ENCODE measurements at places on chromosomes 7 and 10.

DNA sequence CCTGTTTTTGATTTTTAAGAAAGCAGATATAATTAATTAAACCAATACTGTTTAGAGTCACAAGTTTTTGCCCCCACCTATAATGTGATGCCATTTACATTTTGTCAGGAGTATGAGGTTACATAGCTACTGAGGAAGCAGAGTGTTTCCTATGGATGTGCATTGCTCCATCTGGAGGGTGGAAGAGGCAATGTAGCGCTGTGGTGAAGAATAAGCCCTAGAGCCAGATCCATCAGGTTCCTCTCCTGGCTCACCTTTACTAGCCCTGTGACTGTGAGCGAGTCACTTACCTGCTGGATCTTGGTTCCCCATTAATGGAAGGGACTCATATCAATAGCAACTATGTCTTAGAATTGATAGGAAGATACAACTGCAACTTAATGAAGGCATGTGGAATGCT, 216.0 kb downstream of the GPAM start:
- DNase-seq, result no peak

DNA sequence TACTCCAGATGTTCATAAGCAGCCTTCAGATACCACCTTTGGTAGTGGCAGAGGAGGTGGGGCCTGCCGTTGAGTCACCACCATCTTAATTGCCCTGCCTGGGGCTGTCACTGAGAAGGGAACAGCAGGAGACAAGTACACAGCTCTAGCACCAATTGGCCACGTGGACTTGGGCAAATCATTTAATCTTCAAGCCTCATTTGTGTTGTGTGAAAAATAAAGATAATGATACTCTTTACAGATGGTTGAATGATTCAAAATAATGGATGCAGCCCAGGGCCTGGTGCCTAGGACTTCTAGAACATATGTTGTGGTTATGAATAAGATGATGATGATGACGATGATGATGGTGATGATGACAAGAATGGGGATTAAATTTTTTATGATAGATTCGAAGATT, 111.9 kb upstream of the ADAM12 start:
- DNase-seq, result no peak

- DNase-seq, result no peak
Observed at GRCh38 chr7:118183428-118183785, 557 bp upstream of the LSM8 start.

DNA sequence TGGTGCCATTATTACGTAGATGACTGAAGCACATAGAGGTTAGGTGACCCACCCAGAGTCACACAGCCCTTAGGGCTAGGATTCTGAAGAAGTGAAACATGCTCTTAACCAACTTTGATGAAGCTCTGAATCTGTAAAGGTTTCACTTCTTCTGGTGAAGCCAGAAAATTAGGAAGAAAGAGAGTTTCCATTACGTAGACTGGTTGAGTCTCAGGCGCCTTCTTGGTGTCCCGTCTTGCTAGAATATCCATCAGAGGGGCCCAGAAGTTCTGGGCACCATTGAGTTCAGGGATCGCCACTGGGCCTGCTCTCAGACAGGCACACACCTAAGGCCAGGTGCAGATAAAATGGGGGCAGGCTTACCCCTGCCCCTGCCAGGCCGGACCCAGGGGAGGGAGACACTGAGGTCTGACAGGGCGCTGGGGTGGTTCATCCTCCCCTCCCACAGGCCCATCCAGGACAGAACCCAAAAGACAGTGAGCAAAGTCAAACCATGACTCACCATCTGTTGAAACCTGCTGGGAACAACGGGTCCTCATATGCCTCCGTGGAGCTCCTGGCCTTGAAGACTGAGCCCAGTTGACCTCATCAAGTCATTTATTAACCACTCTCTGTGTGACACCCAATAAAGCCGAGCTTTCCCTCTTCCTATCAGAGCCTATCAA, 33.2 kb downstream of the DRGX start:
- DNase-seq, result no peak

DNA sequence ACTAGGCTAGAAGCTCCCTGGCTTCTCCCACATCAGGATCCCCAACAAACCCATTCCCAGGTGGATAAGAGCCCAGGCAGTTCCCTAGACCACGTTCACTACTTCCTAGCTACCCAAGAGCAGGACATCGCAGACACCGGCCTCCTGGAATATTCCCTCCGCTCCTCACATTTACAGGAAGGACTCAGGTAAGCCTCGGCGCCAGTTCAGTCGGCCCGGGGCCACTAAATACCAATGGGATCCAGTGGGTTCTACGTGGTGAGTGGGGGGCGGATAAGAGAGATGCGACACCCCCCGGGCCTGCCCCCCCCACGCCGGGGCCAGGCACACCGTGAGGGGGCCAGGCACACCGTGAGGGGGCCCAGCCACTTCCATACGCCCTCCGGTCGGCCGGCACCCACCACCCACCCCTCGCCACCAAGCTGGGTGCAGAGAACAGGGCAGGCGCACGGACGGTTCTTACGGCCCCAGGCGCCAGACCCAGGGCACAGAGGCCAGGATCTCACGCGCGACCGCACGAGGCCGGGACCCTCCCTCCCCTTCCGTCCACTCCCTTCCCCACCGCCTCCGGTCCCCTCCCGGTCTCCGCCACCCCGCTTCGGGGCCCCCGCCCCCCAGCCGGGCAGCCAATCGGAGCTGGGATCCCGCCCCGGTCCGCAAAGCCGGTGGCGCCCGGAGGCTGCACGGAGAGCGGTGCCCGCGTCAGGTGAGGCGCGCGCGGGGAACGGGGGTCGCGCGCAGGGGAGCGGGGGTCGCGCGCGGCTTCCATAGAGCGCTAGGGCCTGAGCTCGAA, at the start of gene BLVRA:
BLVRA (plus strand) TSS at position 652 of the 793 bp plus-strand sequence. CDS start 12,479 bp downstream, outside the sequence.
- peak; percentile 3 for DNase-seq

DNA sequence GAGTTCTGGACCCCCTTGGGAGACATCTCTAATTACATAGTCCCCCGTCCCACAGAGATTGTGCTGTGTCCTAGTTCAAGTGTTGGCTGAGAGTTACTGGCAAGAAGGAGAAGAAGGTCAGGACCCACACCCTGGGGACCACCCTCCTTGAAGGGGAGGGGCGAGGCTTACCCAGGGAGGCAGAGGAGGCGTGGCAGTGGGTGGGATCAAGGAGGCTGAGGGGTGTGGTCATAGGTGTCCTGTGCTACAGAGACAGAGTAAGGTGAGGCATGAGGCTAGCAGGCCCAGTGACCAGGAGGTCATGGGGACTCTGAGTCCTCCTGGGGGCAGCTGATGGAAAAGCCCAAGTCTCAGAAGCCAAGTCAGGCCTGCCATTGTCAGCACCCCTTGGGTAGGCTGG, 29.4 kb upstream of the ADCYAP1R1 start:
- no peak for DNase-seq

DNA sequence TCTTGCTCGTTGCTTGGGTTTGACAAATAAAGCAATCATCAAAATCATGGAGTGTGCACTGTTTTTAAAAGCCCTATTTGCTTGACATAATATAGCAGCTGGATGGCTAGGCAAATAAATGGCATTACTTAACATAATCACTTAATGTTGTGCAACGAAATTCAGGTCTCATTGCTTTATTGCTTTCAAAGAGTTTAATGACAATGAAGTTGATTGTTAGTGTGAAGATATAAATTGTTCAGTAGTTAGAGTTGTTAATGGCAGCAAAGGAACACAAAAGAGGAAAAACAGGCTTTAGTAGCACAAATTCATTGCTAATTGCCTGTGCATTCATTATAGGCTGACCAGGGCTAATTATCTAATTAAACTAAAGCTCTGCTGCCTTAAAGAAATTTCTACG, 7.6 kb upstream of the ADO start:
- DNase-seq, result no peak

GRCh38 chr10:118214776-118215175, 127.3 kb downstream of the FAM204A start:
- DNase-seq, result no peak

GRCh38 chr10:71581376-71581775, 138.2 kb downstream of the C10orf105 start:
- DNase-seq, result peak; percentile 82

- no peak for DNase-seq
Observed at GRCh38 chr7:106022193-106022821, 59.2 kb downstream of the CDHR3 start.

GRCh38 chr7:7641129-7641663, 644 bp downstream of the UMAD1 start:
- no peak for DNase-seq

- no peak for DNase-seq
Observed at GRCh38 chr7:71746006-71746405, 614.1 kb downstream of the GALNT17 start.

GRCh38 chr10:99368646-99369045, 39.5 kb downstream of the CNNM1 start:
- no peak for DNase-seq

GRCh38 chr10:117221156-117221711, 19.7 kb upstream of the SLC18A2 start:
- no peak for DNase-seq

DNA sequence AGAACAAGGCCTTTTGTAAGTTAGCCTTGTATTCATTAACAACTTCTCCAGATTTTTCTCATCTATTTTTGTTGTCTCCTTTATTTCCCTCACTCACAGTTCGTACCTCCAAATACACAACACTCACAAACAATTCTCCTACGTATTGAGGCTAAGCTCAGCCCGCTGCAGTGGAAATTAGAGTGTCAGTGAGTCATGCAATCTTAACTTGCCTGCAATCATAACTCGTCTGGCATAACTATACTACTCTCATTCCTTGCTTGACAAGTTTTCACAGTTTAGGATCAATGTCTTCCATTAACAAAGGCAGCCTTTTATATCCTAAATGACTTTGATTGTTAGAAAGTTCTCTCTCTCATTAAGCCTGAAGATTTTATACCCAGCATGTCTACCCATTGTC, 23.8 kb downstream of the TMEM196 start:
- DNase-seq, result no peak

GRCh38 chr7:107907790-107908189, 16.8 kb downstream of the DLD start:
- no peak for DNase-seq

DNA sequence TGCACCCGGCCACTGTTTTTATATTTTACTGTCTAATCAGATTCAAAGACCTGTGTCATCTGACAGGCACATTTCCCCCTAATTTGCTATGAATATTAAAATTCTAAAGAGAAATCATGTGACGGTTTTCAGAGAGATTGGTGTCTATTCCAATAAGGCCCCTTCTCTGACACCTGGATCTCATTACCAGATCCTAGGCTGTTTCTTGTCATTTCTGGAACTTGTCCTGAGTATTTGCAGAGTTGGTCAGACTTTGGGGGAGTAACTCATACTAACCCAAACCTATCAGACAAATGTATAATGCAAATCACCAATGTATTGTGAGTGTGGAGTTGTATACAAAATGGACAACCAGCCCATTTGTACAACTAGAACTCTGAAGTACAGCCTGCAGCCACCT, 29.5 kb downstream of the MYO1G start:
- DNase-seq, result no peak

DNA sequence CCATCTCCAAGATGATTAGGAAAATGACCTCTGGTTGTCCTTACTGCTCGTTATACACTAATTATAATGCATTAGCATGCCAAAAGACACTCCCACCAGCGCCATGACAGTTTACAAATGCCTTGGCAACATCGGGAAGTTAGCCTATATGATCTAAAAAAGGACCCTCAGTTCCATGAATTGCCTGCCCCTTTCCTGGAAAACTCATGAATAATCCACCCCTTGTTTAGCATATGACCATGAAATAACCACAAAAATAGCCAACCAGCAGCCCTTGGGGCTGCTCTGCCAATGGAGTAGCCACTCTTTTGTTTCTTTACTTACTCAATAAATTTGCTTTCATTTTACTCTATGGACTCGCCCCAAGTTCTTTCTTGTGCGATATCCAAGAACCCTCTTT, 41.6 kb upstream of the KCNMA1 start:
- DNase-seq, result no peak

DNA sequence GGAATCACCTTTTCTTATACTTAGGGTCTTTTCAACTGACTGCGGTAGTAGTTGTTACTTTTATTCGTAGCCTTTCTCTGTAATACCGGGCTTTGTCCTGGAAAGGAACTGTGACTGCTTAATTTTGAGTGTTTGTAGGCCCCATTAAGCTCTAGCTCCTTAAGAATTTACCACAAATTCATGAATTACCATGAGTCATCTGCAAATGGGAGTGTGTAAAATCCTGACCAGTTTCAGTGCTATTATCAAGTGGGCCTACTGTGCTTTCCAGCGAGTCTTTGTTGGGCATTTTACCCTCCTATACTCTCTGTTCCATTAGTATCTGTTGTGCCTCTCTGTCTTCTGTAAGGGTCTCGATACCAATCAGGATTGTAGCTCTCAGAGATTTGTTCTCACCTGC, 49.7 kb downstream of the ZMYND11 start:
- DNase-seq, result no peak

- no peak for DNase-seq
Observed at GRCh38 chr7:41130561-41131236, 572.2 kb downstream of the INHBA start.

- DNase-seq, result peak; percentile 57
Observed at GRCh38 chr7:2680792-2681490, 7.1 kb upstream of the AMZ1 start.

GRCh38 chr7:42253316-42253715, 16.3 kb upstream of the GLI3 start:
- DNase-seq, result no peak

GRCh38 chr10:109920016-109920415, 3.3 kb downstream of the XPNPEP1 start:
- no peak for DNase-seq

DNA sequence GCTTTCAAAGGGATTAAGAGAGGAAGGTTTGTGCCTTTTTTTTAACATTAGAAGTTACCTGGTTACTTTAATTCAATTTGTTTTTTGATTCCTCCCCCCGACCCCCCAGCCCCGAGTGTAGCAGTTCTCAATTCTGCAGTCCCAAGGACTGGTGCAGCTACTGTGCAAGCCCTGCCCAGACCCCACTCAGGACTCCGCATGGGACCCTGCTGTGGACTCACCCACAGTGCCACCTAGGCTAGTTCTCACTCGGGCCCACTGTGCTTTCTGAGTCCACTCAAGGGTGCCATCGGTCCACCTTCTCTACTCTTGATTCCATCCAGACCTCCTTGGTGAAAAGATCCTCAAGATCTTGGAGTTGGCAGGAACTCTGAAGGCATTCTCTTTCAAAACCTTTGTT, 77.4 kb downstream of the VOPP1 start:
- no peak for DNase-seq

DNA sequence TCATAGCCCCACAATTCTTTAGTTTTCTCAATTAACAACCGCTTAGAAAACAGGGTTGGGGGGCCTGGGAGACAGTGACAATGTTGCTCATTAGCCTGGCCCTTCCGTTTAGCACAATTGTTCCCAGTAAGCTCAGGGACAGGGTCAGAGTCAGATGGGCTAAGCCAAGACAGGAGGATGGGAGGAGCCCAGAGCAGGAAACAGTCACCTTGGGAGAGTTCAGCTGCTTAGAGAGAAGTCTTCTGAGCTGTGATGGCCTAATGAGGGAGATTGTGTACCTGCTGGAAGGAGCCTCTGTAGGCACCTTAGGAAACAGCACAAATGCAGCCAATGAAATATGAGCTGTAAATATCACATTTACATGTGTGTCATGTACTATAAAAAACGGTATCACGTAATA, 35.9 kb downstream of the SVOPL start:
- DNase-seq, result no peak

Data from caudate nucleus (tissue), 63 donors.